ENCODE measurements at places on chromosomes 1 and 21. TPM values are rescaled to one million over a fixed set of nuclear protein-coding genes. Genes with fewer than 3 reads are reported as not detected.
A peak's percentile ranks its signal among the peaks of the same experiment; 100 is the strongest.

Gene NDUFS2
- 81.9 TPM for polyA plus RNA-seq

DNA sequence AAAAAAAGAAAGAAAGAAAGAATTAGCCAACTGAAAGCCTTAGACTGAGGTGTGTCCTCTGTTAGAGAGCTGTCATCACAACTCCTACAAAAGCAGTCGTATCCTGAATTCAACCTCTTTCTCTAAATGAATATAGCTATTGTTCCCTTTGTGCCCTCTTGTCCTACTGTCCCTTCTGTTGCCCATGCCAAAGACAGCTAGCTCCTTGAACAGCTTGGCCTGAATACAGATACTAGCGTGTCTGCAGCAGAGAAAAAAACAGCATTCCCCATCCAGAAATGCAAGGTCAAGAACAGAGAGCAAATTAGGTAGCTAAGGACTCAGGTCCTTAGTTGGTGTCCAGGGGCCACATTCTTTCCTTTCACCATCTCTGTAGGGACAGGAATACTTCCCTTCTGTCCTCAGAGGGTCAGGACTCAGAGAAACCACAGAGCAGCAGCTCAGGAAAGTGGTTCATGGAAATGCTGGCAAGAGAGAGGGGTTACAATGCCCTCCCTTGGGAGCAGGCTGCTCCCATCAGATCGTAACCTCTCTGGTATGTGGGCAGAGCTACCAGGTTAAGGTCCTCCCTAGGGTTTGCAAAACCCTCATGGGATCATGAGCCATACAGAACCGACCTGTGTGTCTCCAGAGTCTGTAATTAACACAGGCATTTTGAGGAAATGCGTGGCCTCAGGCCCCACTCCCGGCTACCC, 1.8 kb upstream of the ZBTB48 start:
- DNase-seq: no peak

GRCh38 chr21:25081096-25081495, 526.2 kb downstream of the MRPL39 start:
- no peak for DNase-seq

GRCh38 chr1:94579876-94580294, 38.3 kb upstream of the F3 start:
- DNase-seq: peak; percentile 64

Gene ADGRL4
- 3.3 TPM for polyA plus RNA-seq

DNA sequence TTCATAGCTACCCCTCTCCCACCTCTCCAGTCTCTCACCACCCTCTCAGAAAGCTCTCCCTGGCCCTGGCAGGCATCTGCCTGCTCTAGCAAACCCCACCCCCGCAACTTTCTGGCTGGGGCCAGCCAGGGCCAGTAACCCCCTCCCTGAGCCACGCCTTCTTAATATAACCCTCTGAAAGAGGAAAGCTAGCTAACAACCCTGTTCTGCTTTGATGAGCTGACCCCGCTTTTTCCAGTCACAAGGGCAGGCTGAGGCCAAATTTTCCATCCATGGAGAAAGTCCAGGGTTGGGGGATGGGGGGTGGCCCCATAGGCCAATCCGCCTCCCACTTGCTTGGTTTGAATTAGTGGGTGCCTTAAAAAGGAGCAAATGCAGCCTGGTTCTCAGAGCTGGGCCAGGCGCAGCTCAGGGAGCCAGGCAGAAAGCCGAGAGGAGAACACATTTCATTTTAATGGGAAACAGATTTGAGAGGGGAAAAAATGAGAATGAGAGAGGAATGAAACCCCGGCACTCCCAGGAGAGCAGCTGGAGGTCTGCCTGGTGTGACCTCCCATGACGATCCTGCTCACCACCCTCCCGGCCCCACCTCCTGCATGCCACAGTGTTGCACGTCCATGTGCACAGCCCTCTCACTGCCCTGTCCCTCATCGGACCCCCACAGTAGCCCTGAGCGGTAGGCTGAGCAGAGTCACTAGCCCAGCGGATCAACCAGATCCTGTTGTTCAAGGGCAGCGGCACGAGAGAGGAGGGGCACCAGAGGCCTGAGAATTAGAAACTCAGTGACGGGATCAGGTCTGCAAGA, 62.3 kb downstream of the OPTC start:
- DNase-seq: peak; percentile 72

Gene PRMT2
- polyA plus RNA-seq: 63.8 TPM

DNA sequence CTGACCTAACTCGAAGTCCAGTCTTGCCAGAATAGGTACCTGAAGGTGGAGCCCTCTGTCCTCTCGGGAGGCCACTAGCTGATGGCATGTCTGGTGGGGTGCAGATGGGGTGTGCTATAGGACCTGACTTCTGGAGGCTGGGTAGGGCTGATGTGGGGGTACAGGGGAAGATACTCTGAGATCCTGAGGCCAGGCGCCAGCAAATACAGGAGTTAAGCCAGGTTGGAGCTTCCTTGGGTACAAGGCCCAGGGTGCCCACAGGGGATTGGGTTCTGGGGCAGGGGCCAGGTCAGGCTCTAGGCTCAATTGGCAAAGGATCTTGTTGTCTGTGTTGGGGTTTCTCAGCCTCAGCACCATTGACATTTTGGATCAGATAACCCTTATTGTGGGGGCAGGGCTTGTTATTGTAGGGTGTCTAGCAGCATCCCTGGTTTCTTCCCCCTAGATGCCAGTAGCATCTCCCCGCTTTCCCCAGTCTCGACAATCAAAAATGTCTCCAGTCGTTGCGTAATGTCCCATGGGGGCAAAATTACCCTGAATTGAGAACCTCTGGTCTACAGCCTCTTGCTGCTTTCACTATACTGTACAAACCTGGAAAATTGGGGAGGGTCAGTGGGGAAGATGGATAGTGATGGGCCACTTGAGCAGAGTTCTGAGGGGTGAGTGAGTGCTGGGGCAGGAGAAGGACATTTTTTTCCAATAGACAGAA, 9.2 kb downstream of the PTPRF start:
- no peak for DNase-seq

Measured in stomach (tissue), 19 donors.